ENCODE measurements at places on chromosomes 3 and 15.

GRCh38 chr15:48630245-48630644, 15.3 kb downstream of the FBN1 start:
- no peak for DNase-seq

GRCh38 chr3:182450942-182451787, 342.1 kb upstream of the ATP11B start:
- no peak for DNase-seq

DNA sequence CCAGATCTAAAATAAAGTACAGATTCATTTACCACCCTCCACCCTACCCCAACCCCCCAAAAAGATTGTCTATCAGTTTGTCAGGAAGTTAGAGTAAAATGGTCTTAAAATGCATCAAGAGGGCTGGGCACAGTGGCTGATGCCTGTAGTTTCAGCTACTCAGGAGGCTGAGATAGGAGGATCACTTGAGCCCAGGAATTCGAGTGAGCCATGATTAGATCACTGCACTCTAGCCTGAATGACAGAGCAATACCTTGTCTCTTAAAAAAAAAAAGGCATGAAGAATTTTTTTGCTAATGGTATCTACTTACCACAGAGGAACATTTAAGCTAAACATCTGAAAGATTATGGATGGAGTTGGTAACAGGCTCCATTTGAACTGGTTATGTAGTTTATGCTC, 71.0 kb downstream of the RBM6 start:
- DNase-seq, result no peak

GRCh38 chr3:37190667-37191066, 16.3 kb upstream of the LRRFIP2 start:
- DNase-seq, result no peak

- DNase-seq, result no peak
Observed at GRCh38 chr3:125236331-125236903, 23.9 kb upstream of the SLC12A8 start.

DNA sequence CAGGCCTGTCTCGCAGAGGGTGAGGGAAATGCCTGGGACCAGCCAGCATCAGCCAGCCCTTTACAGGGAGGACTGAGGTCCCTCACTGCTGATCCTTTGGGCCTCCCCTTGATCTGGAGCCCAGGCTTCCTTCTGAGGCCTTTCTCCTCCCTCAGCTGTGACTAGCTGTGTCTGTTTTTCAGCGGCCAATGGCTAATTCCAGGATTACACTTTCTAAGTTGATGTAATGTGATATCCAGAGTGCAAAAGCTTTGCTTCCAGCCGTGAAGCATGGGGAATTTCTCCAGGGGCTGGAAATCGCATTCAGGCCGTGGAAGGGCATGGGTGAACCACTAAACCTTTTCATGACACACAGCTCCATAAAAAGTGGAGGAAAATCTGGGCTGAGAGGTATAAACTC, 157.6 kb downstream of the SHQ1 start:
- no peak for DNase-seq

Measured in Kasumi-1 (cell line).